ENCODE measurements at places on chromosomes 7 and 10. TPM values are rescaled to one million over a fixed set of nuclear protein-coding genes. Genes with fewer than 3 reads are reported as not detected.

- no peak for DNase-seq
- H3K27me3 ChIP-seq = no peaks in the 10 kb centered on the region
- no peak overlapping the region for H3K27ac ChIP-seq
- H3K4me1 ChIP-seq = no peaks in the 10 kb centered on the region
Measured at GRCh38 chr7:95859429-95859828, 87.1 kb downstream of the DYNC1I1 start.

DNA sequence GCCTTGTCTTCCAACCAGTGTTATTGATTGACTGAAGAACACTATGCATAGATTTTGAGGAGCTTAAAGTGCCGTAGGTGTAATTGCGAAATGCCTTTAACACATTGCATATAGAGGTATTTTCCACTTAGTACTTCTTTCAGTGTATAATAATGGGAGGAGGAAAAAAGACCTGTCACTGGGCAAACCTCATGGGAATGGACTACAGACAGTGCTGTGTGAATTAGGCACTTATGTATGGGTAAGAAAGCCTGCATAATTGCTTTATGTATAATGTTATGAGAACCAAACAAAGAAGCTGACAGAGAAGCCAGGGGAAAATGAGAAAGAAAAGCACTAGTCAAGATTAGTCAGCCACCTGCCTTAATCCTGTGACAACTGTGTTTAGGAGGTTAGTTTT is 12.4 kb upstream of the SCRN1 start:
- H3K4me1 ChIP-seq = no peaks in the 10 kb centered on the region
- no peaks in the 10 kb centered on the region for H3K27me3 ChIP-seq
- no peak overlapping the region for H3K27ac ChIP-seq
- no peaks in the 10 kb centered on the region for H3K36me3 ChIP-seq
- H3K4me3 ChIP-seq = no peak overlapping the region

DNA sequence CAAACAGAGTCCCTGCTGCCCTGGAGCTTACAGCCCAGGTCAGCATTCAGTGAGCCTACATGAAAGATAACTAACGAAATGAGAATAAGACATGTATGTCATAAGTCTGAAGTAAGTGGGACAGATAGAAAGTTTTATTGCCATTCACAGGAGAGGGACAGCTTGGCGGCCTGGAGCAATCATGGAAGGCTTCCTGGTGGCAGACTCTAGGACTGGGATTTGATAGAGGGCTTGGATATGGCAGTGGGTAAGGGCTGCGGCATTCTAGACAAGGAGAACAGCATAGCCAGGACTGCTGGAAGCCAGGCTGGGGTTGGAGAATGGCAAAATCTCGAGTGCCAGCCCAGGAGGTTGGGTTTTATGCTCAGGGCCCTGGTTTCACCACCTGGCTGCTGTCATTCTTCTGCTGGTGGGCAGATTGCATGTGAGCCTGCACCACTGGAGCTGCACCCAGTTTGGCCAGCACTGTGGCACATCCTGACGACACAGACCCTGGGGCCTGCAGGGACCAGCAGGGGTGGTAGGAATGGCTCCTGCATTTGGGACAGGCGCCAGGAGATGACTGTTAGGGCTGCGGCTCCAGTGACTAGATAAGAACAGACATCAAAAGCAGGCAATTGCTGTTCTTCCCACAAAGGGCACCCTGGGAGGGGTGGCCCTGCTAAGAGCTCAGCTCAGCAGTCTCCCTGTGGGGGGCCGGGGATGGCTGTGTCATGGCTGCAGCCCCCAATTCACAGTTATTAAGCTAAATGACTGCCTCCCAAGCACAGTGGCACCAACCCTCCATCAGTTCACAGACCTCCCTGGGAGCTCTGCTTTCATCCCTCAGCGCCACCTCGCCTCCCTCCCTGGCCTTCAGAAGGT is 161.1 kb downstream of the RPS24 start:
- H3K36me3 ChIP-seq = no peaks in the 10 kb centered on the region
- no peak overlapping the region for H3K27ac ChIP-seq
- no peak overlapping the region for H3K4me3 ChIP-seq
- H3K4me1 ChIP-seq = no peaks in the 10 kb centered on the region

DNA sequence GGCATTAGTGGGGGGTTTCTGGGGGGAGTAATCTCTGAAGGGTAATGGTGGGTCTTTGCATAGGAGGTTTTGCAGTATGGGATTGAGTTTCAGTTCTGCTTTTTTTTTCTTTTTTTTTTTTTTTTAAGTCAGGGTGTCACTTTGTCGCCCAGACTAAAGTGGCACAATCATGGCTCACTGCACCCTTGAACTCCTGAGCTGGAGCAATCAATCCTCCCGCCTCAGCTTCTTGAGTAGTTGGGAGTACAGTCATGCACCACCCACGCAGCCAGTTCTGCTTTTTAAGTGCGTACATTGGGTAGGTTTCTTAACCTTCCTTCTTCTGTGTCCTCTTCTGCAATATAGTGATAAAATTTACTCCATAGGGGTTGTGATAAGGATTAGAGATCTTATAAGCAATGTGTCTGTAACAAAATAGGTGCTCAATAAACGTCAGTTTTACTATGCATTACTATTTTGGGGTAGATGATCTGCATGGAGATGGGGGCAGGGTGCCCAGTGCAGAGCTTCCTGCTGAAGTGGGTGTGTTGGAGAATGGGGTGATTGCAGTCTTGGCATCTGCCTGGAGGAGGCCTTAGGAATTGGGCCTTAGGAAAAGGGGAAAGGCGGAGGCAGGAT is 9.6 kb downstream of the KAZALD1 start:
- H3K4me1 ChIP-seq = peaks cover 13% of the 10 kb centered on the region
- no peaks in the 10 kb centered on the region for H3K27me3 ChIP-seq
- no peak for DNase-seq
- H3K27ac ChIP-seq = no peak overlapping the region
- H3K36me3 ChIP-seq = no peaks in the 10 kb centered on the region

DNA sequence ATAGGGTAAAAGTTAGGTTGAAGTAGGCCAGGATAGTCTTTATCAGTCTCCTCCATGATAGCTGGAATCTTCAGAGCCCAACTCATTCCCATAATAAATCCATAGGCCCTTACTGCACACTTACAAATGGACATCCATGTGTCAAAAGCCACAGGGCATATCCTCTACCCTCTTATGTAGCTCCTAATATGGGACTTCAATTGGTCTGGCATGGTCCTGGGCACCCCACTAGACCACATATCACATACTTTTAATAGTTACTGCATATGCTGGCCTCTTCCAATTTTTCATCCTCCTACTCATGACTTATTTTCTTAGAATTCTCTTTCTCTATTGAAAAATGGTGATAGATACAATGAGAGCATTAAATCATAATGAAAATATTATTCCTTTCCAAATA is 169.3 kb downstream of the MAGI2 start:
- no peak for DNase-seq
- H3K4me3 ChIP-seq = no peak overlapping the region

Gene ZNF277
- 21.6 TPM for total RNA-seq

Gene LBX1
- total RNA-seq = not detected

Gene MBL2
- not detected for total RNA-seq

Gene ELN
- total RNA-seq = 38.3 TPM

Data from vagina (tissue), 2 donors.